ENCODE measurements at places on chromosomes 3 and 15.

- no peak for DNase-seq
Measured at GRCh38 chr3:19190602-19191001, 42.3 kb downstream of the KCNH8 start.

- DNase-seq, result peak; percentile 47
Measured at GRCh38 chr15:32688151-32688639, 29.6 kb upstream of the GREM1 start.

DNA sequence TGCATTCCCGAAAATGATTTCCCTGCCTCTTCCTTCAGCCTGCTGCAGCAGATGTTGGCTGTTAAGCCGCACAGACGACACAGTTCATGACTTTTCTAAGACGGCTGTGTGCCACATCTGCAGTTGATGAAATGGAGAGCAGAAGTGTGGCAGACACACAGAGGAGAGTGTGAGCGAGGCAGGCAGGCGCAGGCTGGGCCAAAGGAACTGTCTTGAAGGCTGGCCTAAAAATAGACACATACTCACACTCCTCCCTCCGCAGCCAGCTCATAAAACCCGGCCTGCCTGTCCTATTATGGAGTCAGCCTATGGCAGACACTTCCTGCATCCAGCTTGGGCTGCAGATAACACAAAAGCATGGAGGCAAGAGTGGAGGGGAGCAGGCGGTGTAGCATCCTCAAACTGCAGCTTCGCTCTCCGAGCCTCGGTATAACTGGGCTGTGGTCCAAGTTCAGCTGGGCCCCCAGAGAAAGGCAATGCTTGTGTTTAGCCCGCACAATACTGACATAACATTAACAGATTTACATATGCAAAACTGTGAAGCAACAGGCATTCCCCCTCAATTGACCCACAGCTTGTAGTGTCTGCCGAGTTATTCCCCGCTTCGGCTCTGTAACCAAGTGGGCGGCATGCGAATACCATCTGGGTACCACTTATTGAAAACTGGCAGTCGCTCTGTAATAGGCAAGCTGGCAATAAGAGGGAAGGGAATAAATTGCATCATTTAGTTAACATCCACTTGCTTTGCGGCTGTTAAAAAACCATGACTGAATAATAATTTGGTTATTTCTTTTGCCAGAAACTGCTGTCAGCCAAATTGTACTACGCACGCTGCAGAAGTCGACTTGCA, 40.8 kb downstream of the FOXP1 start:
- peak; percentile 91 for DNase-seq

DNA sequence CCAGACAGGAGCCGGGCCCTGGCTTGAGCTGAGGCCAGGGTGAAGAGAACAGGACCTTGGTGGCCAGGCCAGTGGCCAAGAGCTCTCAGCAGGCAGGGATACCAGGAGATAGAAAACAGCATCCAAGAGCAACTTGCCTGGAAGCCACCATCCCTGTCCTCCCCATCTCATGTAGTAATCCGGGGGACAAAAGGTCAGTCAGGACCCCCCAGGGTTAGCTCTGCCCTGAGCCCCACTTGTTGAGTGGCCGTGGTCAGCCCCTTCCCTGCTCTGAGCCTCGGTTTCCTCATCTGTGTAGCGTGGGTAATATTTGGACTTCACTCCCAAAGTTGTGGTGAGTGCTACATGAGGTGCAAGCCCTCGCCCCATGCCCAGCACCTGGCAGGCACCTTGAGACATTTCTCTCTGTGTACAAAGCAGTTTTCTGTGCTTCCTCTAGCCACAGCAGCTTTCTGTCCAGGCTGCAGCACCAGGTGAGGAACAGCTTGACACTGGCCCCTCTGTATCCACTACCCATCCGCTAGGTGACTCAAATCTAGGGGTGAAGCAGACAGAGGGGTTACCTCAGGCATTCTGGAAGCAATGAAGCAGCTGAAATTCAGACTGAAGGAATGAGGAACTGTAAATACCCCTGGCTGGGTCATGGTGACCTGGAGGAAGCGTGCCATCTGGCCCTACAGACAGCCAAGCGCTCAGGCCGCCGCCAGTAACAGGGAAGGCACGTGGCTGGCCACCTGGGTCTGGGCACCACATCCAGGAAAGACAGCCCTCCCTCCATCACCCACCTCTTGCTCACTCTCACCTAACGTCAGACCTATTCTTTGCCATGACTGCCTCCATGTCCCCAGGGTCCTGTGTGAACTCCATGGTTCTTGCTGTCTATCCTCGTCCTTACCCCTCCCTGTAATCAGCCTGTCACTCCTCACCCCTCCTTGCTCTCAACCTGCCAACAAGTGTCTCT, 6.7 kb downstream of the CISH start:
- no peak for DNase-seq

DNA sequence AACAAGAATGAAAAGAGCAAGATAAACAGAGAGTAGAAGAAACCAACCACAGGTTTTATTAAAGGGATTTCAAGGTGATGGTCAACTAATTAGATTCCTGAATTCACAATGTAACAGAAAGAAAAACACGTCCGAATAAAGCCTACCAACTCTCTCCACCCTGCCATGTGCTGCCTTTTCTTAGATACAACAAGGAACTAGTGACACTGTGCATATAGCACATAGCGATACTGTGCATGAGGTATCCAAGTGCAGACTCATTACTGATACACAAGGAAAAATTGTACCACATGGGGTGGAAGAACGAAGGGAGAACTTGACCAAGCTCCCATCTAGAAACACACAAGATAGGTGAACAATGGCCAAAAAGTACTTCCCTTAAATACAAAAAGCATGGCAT, 154.6 kb downstream of the MAGI1 start:
- DNase-seq, result no peak

- no peak for DNase-seq
Measured at GRCh38 chr3:16686679-16687078, 81.5 kb upstream of the DAZL start.

DNA sequence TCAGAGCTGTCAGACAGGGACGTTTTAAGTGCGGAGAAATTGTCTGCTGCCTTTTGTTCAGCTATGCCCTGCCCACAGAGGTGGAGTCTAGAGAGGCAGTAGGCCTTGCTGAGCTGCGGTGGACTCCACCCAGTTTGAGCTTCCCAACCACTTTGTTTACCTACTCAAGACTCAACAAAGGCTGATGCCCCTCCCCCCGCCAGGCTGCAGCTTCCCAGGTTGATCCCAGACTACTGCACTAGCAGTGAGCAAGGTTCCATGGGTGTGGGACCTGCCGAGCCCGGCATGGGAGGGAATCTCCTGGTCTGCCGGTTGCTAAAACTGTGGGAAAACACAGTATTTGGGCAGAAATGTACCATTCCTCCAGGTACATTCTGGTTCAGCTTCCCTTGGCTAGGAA, 282.1 kb downstream of the VGLL3 start:
- DNase-seq, result no peak

DNA sequence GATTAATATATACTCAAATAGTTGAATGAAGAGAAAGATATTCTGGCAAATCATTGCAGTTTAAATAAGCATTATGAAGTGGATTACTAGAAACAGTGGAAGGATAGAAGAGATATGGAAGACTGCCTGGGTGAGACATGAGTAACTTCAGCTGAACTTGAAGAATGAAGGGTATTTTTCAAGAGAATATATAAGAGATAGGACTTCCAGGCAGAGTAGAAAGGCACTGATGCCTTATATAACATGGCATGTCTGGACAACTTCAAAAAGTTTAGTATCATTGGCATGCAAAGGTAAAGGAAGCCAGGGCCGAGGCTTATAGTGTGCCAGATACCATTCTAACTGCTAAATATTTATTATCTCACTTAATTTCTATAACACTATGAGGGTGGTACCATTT, 126.5 kb upstream of the SLC7A14 start:
- peak; percentile 62 for DNase-seq

DNA sequence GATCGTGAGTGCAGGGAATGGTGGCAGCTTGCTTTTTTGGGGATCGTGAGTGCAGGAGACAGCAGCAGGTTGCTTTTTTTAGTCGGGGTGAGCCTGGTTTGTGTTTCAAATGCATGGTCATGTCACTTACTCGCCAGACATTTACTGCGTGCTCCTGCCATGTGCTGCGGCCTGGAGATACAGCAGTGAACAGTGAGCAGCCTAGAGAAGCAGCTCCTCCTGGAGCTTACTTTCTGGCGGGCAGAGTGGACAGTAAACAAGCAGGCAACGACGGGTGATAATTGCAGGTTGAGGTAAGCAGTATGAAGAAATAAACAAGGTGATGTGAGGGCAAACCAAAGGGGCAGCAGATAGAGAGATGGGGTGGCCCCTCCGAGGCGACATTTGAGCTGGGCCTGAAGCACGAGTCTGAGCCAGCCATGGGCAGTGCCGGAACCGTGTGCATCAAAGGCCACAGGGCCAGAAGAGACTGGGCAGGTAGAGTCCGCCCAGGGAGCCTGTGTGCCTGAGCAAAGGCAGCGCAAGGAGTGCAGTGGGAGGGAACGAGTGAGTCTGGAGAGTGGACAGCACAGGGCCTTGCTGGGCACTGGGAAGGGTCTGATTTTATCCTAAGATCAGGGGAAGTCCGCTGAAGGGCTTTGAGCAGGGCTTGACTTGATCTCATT, 57.3 kb upstream of the RASA2 start:
- no peak for DNase-seq

DNA sequence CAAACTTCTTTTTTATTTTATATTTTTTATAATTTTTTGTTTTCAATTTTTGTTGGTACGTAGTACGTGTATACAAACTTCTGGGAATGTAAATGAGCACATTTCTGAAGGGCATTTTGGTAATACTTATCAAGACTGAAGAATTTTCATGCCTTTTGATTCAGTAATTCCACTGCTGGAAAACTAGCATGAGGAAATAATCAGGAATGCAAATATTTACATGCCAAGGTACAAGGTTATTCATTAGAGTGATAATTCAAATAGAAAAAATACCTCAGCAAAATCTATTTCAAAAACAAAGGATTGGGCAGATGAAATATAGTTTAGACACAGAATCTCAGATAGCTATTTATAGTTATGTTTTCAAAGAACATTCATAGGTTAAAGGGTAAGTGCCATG, 128.7 kb downstream of the DMXL2 start:
- peak; percentile 67 for DNase-seq

- DNase-seq, result peak; percentile 68
Measured at GRCh38 chr3:131350506-131350905, 31.1 kb upstream of the NUDT16 start.

DNA sequence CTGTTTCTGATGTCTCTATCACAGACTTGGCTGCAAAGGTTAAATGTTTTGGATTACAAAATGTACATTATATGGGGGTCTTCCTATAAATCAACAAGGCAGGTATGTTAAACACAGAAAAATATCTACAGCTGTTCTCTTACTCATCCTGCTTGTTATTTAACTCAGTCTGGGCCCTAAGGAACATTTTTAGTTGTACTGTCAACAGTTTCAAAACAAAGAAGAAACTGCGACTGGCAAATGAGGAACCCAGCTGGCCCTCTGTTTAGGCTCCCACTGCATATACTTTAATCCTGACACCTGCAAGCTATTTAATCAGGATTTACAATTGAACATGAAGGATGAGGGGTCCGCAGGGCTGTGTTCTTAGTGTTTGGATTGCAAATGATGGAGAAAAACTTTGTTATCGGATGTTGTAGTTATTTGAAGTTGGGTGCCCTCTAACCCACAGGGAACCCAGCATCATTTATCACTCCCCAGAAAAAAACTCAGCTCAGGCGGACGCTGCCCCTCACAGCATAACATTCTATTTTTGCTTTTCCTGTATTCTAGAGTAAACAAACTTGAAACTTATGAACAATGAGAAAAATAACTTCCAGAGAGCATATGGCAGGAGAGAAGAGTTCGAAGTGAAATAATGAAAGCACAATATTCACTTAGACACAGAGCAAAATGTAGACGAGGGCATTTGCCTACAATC, 91.2 kb downstream of the POLR2M start:
- DNase-seq, result no peak

DNA sequence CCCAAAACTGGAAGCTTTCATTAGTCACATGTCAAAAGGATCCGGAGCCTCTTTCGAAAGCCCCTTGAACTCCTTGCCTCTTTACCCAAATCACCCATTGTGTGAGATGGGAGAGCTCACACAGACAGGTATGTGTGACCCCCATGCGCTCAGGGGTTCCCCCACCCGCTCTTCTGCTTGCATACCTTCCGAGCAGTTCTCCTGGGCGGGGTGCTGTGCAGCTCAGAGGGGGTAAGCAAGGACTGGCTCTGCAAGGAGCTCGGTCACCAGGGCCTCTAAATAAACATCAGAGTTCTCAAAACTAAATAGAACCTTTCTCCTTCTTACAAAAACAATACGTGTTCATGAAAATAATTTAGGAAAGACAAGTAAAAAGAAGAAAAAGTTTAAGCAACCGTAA, 55.7 kb downstream of the PXYLP1 start:
- no peak for DNase-seq

DNA sequence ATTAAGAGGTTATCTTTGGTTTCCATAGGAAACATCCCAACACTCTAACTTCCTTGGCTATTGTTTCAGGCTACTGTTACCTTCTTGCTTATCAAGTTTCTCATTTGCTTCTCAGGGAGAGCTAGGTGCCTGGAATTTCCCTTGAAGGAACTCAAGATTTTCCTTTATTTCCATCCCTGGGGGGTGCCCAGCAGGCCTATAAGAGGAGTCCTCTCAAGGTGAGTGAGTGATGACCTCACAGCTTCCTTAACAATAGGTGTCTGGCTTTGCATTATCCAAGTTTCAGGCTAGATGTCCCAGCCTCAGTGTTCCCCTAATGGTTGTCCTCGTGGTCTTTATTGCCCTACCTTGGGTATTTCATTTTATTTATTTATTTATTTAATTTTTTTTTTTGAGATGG, 12.1 kb upstream of the CTSH start:
- DNase-seq, result no peak

- DNase-seq, result peak; percentile 6
Measured at GRCh38 chr15:65954289-65954741, 85.0 kb downstream of the RAB11A start.

- no peak for DNase-seq
Measured at GRCh38 chr3:126194713-126195305, 14.4 kb upstream of the ALDH1L1 start.

DNA sequence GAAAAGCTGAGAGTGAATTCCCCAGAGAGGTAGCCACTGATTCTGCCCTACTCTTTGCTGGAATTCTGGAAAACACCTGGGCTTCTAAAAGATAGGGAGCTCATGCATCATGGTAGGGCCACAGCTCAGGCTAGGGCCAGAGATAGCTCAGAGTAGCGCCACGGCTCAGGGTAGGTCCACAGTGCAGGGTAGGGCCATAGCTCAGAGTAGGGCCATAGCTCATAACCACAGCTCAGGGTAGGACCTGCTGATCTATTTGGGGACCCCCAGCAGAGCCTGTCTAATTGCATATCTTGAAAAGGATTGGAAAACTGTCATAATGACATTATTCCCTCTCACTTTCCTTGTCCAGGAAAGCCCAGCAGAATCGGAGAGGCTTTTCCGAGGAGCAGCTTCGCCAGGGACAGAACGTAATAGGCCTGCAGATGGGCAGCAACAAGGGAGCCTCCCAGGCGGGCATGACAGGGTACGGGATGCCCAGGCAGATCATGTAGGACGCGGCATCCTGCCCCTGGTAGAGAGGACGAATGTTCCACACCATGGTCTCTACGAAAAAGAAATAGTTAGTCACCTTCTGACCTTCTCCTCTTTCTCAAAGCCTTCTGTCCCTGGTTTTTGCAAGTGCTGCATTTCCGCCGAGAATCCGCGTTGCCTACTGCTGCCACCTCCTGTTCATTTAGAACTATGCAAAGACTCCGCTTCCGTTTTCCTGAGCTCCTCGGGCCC, 14.5 kb downstream of the TAGLN3 start:
- DNase-seq, result peak; percentile 83

All from iris pigment epithelial cell (primary cell).